Activated CD4-positive, CD25-positive, alpha-beta regulatory T cell treated with anti-CD3 and anti-CD28 coated beads, Interleukin-2, amount 50 U/mL, for 16 hours (primary cell): ENCODE measurements at places on chromosomes 6 and 20.

DNA sequence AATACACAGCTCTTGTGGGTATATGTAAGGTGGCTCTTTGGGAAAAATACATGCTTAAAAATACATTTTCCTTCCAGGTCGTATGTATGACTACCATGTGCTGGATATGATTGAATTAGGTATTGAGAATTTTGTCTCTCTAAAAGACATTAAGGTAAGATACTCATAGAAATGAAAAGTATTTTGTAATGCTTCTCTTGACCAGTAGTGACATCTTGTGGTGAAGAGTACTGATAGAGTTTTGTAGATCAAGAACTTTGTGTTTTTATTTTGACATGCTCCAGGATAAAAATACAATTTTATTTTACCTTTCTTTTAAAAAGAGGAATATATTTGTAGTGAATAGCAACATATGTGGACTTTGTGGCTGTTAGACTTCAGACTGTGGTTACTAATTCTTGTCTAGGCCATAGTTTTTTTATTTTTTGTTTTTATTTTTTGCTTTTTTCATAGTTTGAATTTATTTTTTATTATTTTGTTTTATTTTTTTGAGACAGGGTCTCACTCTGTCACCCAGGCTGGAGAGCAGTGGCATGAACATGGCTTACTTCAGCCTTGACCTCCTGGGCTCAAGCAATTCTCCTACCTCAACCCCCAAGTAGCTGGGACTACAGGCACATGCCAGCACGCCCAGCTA, 17.9 kb downstream of the RPF2 start:
- no peak for DNase-seq

- DNase-seq: no peak
These were observed 116.6 kb downstream of the MRPL14 start for GRCh38 chr6:44010411-44011349.

GRCh38 chr20:3082955-3083952, 1.3 kb downstream of the AVP start:
- no peak for DNase-seq

DNA sequence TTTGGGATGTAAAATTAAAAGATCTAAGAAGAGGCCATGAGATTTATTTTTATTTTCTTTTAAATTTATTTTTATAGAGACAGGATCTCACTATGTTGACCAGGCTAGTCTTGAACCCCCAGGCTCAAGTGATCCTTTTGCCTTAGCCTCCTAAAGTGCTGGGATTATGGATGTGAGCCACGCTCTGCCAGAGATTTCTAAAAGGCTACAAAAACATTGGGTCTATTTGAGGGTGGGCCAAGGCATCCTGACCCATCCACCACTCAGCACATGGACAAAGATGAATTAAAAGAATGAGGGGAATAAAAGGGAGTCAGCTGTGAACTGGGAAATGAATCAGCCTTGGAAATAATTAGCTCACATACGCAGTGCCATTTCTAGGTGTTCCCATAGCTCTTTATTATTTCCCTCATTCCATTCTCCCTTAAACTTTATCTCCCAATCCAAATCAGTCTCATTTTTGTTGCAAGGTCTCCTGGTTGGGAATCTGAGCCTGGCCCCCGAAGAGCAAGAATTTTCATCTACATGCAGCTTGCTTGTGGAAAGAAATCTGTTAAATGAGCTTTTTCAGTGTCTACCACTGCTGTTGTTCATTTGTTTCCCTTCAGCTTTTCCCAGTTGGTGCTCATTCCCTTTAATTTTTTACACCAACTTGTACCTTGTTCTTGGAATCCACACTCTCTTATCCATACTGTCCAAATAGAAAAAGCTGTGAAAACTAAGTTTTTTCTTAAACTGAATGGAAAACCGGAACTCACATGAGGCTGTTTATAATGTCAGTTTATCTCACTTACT, 66.9 kb downstream of the MKKS start:
- no peak for DNase-seq

- DNase-seq: no peak
These were observed 104.1 kb upstream of the FOXA2 start for GRCh38 chr20:22688485-22688884.

- DNase-seq: no peak
These were observed 59.1 kb downstream of the CEP43 start for GRCh38 chr6:167058261-167058660.

GRCh38 chr6:7479801-7480266, 61.6 kb upstream of the DSP start:
- no peak for DNase-seq

DNA sequence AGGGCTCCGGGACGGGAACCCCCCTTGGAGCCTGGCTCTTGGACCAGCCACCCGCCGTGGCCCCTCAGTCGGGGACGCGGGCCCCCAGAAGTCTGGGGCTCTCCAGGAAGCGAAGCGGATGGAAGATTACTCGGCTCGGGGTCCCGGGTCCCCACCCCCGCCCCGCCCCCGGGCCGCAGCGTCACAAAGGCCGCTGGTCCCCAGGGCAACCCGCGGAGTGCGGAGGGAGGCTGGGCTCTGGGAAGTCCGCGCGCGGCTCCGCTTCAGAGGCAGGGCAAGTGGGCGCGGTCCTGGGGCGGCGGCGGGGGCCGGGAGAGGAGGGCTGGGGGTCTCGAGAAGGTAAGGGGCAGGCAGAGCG, at the start of gene FNDC11:
FNDC11 (plus strand) TSS at position 227 of the 358 bp plus-strand sequence. CDS start 1,505 bp downstream, outside the sequence.
- DNase-seq: no peak
